GM13977 (cell line): ENCODE measurements at places on chromosomes 13 and 19.

DNA sequence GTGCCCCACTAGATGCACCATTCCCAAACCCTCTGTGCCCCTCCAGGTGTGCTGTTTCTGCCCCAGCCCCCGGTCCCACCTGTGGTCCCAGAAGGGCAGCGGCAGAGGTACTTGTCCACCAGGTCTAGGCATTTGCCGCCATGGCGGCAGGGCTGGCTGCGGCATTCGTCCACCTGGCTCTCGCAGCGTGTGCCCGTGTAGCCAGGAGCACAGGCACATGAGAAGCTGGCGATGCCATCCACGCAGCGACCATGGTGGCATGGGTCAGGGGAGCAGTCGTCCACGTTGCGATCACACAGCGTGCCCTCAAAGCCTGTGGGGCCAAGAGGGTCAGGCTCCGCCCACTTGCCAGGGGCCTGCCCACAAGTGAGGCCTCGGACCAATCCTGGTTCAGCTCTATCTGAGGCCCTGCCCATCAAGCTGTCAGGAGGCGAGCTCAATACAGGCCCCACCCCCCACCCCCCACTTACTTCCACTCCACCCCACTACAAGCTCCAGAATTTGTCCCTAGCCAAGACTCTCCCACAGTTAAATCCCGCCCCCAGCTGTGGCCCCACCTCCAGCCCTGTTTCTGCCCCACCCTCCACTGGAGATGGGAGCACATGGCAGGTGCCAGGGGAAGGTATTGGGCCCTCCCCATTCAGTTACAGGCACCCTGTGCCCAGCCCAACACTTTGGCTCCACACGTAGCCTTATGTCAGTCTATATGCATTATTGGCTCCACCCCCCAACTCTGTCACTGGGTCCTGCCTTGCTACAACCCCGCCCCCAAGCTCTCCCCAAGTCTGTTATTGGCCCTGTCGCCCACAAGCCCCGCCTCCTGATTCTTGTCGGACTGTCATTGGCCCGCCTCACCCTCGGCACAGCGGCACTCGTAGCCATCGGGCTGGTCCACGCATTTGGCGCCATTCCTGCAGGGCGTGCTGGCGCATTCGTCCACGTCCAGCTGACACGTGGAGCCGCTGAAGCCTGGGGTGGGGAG lies 13.5 kb downstream of the NOTCH3 start:
- no peak for DNase-seq

DNA sequence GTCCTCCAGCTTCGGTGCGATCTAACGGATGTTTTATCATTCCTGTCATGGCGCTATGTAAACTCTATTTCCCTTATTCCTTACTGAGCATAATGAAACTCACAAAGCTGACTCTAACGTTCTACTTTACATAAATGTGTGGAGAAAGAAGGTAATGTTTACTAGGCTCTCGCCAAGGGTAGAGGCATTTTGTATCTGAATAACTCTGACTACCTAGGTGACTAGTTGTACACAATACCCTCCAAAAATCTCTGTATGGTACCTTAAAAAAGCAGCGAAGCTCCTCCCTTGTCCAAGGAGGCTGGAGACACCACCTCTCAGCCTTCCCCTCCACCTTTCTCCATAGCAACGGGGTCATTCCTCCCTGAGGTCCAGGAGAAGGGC lies 316 bp upstream of the ZNF530 start:
- no peak for DNase-seq

DNA sequence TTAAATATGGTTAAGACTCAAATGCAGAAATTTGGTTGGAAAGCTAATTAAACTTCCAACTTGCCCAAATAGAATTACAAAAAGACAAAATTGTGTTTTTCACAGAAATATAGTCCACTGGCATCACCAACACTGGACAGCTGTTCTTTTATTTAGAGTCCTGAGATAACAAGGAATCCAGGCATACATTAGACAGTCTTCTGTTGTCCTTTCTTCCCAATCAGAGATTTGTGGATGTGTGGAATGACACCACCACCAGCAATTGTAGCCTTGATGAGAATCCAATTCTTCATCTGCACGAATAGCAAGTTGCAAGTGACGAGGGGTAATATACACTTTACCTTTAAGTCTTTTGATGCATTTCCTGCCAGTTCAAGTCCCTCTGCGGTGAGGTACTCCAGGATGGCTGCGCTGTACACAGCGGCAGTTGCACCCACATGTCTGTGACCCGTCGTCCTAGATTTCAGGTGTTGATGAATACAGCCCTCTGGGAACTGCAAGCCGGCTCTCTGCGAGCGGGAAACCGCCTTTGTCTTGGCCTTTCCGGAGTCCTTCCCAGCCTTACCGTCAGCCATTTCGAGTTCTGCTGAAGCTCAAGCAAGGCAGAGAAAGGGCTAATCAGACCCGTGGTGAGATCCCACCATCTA lies 14.7 kb downstream of the UBAC2 start:
- DNase-seq, result no peak

DNA sequence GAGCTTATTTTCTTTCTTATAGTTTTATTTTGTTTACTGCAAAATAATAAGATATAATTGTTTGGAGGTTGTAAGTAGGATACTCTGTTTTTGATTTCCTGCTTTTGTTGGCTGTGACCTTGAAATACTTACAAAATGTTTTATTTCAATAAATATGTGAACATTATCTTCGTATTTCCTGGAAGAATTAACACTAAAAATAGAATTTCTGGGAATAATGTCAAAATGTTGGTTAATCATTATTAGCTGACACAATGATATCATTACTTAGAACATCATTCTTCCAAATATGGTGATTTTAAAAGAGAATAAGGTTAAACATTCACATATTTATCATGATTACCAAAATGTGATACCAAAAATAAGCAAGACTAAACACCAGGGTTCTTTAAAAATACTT lies 1148.6 kb upstream of the PRR20A start:
- DNase-seq, result no peak

DNA sequence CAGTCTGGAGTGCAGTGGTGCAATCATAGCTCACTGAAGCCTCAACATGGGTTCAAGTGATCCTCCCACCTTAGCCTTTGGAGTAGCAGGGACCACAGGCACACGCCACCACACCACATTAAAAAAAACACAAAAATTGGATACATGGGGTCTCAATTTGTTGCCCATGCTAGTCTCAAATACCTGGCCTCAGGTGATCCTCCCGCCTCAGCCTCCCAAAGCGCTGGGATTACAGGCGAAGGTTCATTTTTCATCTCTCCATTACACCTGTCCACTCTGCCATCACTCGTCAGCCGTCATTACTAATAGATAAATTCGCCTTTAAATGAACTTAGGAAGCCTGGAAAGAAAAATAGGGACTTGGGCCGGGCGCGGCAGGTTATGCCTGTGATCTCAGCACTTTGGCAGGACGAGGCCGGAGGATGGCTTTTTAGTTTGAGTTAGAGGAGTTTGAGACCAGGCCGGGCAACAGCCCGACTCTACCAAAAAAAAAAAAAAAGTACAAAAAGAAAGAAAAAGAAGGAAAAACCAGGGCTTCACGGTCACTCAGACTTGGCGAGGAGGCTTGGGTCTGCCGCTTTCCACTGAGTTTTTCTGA lies 685 bp upstream of the SUPT5H start:
- DNase-seq, result no peak

GRCh38 chr13:74629985-74630384 lies 495.8 kb upstream of the KLF12 start:
- no peak for DNase-seq

- peak; percentile 28 for DNase-seq
Measured at GRCh38 chr13:29849071-29849631, 1.3 kb downstream of the UBL3 start.

GRCh38 chr19:42091742-42092141 lies 15.8 kb downstream of the ZNF574 start:
- DNase-seq, result no peak

- peak; percentile 76 for DNase-seq
Measured at GRCh38 chr19:16660763-16661479, at the start of gene TMEM38A. Gene TMEM38A (plus strand): TSS chr19:16661139. CDS start chr19:16661218, 79 bp downstream.

GRCh38 chr13:37163641-37164265 lies 58.3 kb upstream of the CSNK1A1L start:
- DNase-seq, result no peak

DNA sequence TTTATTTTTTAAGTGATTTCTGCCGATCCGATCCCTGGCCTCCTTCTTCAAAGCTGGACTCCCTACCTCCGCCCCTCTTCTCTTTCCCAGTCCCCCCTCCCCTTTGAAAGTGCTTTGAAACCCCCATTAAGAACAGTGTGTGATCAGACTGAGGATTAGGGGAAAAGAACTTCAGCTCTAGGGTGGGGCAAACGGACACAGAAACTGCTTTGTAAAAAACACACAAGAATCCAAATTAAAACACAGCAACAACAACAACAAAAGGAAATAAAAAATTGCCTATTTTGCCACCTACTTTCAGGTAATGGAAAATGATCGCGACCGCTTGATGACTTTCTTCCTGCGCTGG lies 1.4 kb downstream of the SPRY2 start:
- no peak for DNase-seq

GRCh38 chr13:41122838-41123237 lies 9.8 kb downstream of the KBTBD6 start:
- no peak for DNase-seq

DNA sequence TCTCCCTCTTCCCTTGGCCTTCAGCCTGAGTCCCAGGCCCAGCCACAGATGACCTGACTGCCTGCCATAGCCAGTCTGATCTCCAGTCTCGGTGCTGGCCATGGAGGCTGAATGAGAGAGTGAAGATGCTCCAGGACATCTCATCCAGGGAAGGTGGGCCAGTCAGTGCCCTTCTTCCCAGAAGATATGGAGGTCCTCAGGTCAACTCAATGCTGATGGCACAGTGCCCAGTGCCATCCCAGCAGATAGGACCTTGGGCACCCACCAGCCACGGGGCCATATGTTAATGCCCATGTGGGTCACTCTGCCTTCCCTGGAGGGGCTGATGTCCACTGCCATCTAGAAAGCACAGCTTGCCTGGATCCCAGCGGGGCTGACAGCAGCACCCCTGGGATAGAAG lies 7.2 kb downstream of the VSTM2B start:
- DNase-seq, result no peak

DNA sequence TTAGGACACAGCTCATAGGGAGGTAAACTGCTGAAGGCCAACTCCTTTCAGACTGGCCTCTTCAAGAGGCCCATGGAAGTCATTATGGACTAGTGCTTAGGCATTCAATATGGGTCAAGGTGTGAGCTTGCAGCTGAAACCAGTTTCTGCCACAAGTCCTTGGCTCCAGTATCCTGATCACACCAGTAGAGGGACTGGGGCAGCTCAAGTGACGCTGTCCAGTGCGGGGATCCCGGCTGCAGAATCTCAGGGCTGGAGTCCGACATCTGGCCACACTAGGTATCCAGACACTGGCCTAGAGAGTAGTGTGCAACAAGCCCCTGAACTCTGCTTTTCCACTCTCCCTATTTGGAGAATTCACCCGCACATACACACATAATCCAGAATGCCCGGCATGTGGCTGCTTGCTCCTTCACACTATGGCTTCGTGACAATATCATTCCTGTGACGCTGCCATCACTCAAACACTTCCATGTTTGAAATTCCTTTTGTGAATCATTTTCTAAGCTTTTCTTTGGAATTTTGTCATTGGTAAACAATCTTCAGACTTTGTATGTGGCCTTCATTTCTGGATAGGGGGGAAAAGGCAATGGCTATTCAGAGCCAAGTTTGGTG lies 425.1 kb downstream of the EFNB2 start:
- DNase-seq, result no peak

GRCh38 chr13:62432906-62433305 lies 1017.3 kb upstream of the PCDH20 start:
- no peak for DNase-seq

DNA sequence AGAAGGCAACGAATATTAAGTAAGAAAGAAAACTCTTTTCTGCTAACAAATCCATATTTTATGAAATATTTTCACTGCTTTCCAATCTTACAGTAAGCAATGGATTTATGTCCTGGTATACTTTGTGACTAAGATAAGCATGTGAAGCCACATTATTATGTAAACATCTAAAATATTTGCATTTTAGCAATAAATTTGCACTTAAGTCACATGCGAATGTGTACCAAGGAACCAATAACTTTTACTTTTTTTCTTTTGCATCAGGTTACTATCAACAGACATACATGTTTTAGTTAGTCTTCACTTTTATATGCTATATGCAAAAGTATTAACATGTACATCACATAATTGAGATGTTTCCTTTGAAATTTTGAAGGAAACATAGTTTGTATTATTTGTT lies 536.7 kb downstream of the SLITRK6 start:
- DNase-seq, result no peak
